ENCODE measurements at places on chromosomes 2 and 18.

DNA sequence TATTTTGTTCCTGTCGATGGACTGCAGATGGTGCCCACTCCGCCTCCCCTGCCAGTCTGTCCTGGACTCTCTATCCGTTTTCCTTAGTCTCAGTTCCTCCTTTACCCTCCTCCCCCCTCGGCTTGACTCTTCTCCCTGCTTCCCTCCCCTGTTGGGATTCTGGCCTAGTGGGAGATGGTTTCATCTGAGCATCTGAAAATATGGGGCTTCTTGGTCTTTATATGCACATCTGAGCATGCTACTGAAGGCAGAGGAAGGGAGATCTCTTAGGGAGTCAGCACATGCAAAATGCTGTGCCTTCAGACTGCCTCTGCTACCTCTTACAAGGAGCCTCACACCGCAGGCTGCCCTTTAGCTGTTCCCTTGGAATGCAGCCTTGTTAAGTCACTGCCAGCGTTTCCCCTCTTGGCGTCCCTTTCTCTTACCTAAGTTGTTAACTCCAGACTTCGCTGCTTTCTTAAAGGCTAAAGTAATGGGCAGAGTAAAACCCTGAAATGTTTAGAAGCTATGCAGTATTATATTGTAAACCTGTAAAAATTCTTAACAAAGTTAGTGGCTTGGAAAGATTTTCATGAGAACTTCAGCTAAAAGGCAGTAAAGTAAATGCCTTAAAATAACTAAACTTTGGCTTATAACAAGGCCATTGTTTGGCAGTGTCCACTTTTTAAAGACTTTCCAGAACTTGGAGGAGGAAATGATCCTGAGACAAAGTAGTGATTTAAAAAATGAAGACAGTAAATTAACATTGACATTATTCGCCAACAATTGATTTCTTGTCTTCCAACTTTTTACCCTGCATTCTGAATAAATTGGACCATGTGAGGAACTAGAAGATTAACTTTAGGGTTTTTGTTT lies 49.8 kb downstream of the LDLRAD4 start:
- no peak for DNase-seq

- no peak for DNase-seq
Measured at GRCh38 chr18:34321066-34321465, 96.4 kb upstream of the NOL4 start.

DNA sequence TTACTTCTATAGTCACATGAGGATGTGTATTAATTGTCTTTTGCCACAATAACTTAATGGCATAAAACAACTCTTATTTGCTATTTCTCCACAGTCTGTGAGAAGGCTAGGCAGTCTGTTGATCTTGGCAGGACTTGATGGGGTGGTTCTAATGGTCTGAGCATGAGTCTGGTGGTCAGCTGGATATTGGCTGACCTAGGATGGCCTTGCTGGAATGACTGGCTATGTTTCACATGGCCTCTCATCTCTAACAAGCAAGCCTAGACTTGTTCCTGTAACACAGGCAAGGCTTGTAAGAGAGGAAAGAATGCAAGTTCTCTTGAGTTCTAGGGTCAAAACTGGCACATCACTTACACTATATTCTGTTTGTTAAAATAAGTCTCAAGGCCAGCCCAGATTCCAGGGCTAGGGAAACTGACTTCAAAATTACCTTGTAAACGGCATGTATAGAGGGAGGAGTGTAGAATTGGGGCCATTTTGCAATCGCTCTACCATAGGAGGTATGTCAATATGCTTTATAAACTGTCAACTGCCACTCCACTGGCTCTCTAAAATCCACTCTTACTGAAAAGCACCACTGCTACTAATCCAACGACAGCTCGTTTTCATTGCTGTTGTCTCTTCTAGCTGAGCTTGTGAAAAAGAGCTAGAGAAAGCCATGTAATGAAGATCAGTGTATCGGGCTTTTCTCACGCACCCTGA lies 325.0 kb upstream of the PKDCC start:
- no peak for DNase-seq

GRCh38 chr2:165105926-165106325 lies 97.9 kb downstream of the SCN3A start:
- DNase-seq = no peak

DNA sequence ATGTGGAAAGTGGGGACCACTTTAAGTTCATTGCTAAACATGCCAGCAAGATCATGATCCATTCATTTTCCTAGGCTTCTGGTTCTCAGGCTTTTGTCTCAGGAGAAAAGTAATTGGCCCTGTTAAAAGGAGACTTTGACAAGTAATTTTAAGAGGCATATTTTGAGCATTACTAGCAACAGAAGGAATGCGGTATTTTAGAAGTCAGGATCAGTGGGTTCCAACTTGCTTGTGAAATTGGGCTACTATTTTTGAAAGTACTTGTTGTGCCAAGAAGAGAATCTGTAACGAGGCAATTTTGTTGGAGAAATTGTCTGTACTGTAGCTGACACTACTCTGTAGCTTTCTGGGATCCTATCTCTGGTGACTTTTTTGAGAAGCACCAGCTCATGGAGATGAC lies 59.4 kb downstream of the CERS6 start:
- no peak for DNase-seq

GRCh38 chr2:204213588-204213987 lies 277.0 kb downstream of the ICOS start:
- DNase-seq = no peak

DNA sequence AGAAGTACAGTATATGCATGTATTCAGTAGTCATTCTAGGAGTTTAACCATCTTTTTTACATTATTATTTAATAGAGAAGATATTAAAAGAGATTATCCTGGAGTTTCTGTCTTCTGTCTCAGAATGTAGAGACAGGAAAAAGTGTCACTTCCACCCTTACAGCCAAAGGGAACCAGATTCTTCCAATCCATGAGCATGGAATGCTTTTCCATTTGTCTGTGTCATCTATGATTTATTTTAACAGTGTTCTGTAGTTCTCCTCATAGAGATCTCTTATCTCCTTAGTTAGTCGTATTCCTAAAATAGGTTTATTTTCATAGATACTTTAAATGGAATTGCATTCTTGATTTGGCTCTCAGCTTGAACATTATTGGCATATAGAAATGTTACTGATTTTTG lies 959.5 kb upstream of the PIK3C3 start:
- no peak for DNase-seq

GRCh38 chr2:33531549-33532059 lies 55.2 kb downstream of the RASGRP3 start:
- DNase-seq = no peak

GRCh38 chr2:239298116-239298804 lies 102.6 kb downstream of the HDAC4 start:
- peak; percentile 27 for DNase-seq

GRCh38 chr2:106812383-106812782 lies 73.6 kb downstream of the ST6GAL2 start:
- DNase-seq = no peak

DNA sequence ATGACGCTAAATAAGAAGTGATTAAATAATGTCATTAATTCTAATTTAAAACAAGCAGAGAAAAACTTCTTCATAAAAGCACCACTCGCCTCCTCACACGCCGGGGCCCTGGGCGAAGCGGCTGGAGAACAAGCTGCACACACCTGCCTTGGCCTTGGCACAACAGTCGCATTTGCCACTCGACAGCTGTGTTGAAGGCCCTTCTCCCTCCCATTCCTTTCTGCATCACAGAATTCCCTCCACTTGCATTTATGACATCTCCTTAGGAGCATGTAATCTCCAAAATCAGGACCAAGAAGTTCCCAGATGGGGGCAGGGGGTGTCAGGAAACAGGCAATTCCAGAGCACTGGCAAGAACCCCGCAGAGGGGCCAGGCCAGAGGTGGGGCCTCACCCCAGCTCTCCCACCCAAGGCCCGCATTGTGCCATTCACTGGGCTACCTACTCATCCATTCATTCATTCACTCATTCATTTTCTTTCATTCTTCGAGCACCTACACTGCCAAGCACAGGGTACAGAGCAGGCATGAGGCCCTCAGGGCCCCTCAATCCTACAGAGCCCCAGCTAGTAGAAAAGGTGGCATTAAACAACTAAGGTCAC lies 6.4 kb downstream of the HDAC4 start:
- no peak for DNase-seq

GRCh38 chr2:111627256-111627655 lies 256.7 kb downstream of the ANAPC1 start:
- no peak for DNase-seq

DNA sequence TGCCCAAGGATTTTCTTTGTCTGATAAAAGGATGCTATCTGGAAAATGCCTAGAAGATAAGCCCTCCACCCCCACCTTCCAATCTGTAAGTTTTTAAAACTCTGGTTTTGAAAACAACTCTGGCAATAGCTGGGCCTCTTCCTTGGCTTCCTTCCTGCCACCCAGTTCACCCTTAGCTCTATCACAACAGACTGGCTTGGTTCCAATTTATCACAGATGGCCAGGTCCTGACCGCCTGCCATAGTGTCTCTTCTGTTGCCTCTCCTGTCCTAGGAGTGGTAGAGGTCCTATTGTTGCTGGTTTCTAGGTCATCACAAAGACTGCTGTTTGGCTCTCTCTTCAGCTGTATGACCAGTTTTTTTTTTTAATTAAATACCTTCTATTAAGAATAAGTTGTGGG lies 1727.9 kb upstream of the SLC39A10 start:
- DNase-seq = no peak

DNA sequence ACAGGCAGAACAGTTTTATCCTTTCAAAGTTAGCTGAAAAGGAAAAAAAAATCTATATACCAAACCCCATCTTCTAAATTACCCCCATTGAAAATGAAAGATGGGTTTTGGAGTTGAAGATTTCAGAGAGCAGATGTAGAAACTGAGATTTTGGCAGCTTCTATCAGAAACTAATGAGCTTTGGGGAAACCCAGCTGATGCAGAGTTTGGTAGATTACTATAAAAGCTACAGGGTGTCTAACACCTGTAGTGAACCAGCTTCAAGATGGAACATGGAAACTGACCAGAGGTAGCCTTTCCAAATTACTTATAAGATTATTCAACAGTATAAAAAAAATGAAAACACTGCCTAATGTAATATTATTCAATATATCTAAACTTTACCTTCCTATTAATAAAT lies 583.1 kb downstream of the XIRP2 start:
- DNase-seq = no peak

DNA sequence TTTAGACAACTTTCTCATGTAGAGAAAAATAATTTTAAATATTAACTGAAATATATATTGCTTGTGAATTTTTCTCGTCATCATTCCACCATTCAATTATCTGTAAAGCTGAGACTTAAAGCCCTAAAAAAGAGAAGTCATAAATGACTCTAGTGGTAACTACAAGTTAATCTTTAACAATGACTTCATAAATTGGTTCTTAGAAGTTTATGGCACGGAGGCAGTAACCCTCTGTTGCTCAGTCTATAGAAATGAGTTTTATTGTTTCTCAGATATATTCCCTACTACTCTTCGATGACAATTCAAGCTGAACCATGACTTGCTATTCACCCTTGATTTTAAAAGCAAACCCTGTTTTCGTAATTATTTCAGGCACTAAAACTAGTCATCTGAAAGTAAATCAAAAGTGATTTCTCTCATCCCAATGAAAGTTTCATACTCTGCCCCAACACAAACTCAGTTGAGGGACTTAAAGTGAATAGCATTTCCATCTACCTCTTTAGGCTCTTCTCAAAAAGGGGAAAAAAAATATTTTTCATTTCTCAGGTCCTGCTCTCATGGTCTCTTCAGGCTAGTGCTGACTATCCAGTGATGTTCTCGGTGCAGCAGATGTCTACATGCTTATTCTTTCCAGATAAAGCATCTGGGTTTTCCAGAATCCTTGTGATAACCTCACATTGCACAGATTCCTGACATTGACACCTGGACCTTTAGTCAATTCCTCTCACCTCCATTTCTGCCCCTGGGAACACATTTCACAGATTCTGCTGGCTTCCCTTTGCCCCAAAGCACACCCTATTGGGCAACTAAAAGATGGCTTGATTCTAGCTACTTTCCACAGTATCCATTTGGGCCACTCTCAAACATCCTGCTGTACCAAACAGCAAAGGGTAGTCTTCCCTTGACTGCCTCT lies 207.8 kb upstream of the LRATD1 start:
- DNase-seq = no peak

DNA sequence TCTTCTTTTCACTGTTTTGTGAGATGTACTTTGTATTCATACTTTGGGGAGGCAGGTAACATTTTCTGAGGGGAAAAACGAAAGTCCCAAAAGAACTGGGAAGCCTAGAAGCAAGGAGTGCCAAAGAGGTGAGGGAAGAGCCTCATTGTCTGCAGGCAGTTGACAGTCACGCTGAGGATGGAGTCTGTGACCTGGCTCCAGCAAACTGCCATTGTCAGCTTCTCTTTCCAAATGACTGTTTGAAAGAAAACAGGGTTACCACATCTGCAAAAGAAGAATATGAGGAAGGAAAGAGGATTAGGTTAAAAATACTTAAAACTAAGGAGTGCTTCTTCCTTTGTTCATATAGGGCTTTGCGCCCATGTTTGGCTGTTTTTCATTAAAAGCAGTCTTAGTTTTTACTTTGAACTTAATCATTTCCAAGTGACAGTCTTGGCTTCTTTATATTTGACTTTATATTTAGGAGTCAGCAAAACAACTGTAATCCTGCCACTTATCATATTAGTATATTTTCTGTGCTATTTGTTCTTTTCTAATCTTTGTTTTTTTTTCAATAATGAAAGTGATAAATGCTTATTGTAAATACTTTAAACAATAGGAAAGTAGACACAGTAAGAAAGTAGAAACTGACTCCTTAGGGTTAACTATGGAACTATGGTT lies 35.0 kb downstream of the CERS6 start:
- DNase-seq = no peak

DNA sequence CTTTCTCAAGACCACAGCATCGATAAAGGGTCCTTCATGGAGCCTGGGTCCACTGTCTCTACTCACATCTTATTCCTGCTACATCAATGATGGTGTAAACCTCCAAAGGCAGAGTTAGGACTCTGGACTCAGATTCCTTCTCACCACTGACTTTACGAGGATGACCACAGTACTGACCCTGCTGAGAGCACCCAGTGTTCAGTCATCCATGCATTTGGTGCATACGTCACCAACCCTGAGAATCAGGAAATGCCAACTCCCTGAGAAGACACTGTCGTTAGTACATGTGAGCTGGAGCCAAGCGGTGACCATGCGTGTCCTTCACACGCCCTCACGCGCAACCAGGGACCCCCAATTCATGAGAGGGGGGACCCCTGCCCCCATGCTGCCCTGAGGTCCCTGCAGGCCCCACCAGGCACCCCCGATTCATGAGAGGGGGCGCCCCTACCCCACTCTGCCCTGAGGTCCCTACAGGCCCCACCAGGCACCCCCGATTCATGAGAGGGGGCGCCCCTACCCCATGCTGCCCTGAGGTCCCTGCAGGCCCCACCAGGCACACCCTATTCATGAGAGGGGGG lies 178.4 kb upstream of the TPO start:
- DNase-seq = no peak

GRCh38 chr2:158894078-158894477 lies 74.4 kb upstream of the TANC1 start:
- no peak for DNase-seq

DNA sequence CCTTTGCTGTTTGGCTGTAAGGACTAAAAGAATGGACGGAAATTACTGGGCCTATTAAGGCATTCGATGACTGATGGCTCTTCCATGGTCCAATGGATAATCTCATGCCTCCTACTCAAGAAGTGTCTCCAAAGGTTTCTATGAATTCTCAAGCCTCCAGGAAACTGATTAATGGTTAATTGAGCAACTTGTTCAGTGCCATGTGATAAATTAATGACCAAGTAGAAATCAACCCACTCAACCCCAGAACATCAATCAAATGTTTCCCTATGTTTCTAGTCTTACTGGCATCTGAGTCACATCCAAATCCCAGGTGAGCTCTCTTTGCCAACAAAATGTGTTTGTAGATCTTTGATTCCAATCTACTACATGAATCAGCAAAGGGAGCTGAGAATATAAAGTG lies 103.6 kb downstream of the NXPH2 start:
- no peak for DNase-seq

- no peak for DNase-seq
Measured at GRCh38 chr2:182522972-182523473, 96.2 kb upstream of the PDE1A start.

Data from stimulated activated CD8-positive, alpha-beta memory T cell treated with anti-CD3 and anti-CD28 coated beads, Interleukin-15, amount 100 ng/mL, for 24 hours (primary cell).